ENCODE measurements at places on chromosomes 5 and 9. TPM values are rescaled to one million over a fixed set of nuclear protein-coding genes. Genes with fewer than 3 reads are reported as not detected.

- DNase-seq = no peak
- H3K4me3 ChIP-seq = no peak overlapping the region
- H3K27ac ChIP-seq = no peak overlapping the region
- peaks cover 5% of the 10 kb centered on the region for H3K36me3 ChIP-seq
- peaks cover 18% of the 10 kb centered on the region for H3K4me1 ChIP-seq
These were observed 157.7 kb downstream of the BNC2 start for GRCh38 chr9:16712787-16713186.

BTF3 gene
- polyA plus RNA-seq = 591 TPM

PCDHGA2 gene
- polyA plus RNA-seq = not detected

- no peaks in the 10 kb centered on the region for H3K4me1 ChIP-seq
- H3K36me3 ChIP-seq = no peaks in the 10 kb centered on the region
- no peak for DNase-seq
- H3K4me3 ChIP-seq = no peak overlapping the region
- no peaks in the 10 kb centered on the region for H3K27me3 ChIP-seq
- no peak overlapping the region for H3K27ac ChIP-seq
These were observed 111.8 kb downstream of the CARTPT start for GRCh38 chr5:71830681-71831539.

CER1 gene
- polyA plus RNA-seq = not detected

- no peak overlapping the region for H3K27ac ChIP-seq
- H3K27me3 ChIP-seq = no peaks in the 10 kb centered on the region
- no peak overlapping the region for H3K4me3 ChIP-seq
- H3K36me3 ChIP-seq = peaks cover 5% of the 10 kb centered on the region
- H3K4me1 ChIP-seq = no peaks in the 10 kb centered on the region
These were observed 56.7 kb downstream of the VAV2 start for GRCh38 chr9:133935328-133936005.

ESM1 gene
- polyA plus RNA-seq = not detected

DNA sequence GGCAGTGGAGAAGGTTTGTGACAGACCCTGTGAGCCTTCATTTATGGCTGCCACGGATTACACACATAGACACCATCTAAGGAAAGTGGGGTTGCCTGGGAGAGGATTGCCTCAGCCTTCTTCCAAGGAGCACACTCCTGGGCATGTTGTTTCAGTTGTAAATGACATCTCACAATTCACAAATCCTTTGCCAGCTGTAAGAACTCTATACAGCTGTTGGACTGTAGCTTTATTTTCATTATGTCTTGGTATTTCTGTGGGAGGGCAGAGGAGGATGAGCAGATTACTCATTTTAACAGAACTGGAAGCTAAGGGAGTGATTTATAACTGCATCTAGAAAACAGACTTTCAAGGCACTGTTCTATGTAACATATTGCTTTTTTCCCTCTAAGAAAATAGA, 25.6 kb downstream of the MELK start:
- H3K4me3 ChIP-seq = no peak overlapping the region
- no peak for DNase-seq
- H3K27me3 ChIP-seq = no peaks in the 10 kb centered on the region
- no peaks in the 10 kb centered on the region for H3K36me3 ChIP-seq
- H3K27ac ChIP-seq = no peak overlapping the region
